Inflammatory macrophage treated with lipopolysaccharide for 4 hours (primary cell): ENCODE measurements at places on chromosomes 5 and 9.

GRCh38 chr9:104779334-104779733 is 15.4 kb downstream of the NIPSNAP3B start:
- no peak for DNase-seq

GRCh38 chr5:101047181-101047580 is 144.1 kb upstream of the ST8SIA4 start:
- DNase-seq, result no peak

DNA sequence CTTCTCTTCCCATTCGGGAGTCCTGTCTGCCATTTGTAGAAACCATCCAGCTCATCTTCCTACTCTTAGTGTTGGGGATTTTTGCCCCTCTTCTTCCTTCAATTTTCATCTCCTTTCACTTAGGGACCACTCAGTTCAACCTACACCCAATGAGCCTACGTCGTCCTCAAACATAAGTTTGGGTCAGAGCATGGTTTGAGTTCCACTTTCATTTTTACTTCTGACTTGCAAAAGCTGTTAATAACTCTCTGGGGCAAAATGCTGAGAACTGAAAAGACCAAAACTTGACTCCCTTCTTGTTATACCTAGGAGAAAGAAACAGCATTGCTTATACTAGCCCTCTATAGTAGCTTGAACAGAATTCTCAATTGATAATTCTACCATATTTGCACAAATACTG is 381.5 kb upstream of the MPDZ start:
- DNase-seq, result no peak

DNA sequence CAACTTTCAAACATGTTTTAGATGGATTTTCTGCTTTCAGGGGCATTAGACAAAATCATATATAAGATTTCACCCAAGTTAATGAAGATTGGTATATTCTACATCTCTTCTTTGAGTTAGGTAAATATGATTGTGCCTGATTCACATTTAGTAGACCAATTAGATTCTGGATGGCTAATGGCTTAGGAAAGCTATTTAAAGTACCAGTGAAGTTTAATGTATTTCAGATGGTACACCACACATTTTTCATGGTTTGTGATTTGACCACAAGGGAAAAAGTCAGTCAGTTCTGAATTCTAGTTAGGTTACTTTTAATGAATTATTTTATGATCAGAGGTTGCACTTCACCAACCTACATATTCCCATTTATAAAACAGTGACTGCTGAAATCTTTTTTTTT is 409.7 kb downstream of the ADGRV1 start:
- no peak for DNase-seq

- peak; percentile 6 for DNase-seq
Measured at GRCh38 chr5:176812269-176813259, 2.2 kb downstream of the UNC5A start.

DNA sequence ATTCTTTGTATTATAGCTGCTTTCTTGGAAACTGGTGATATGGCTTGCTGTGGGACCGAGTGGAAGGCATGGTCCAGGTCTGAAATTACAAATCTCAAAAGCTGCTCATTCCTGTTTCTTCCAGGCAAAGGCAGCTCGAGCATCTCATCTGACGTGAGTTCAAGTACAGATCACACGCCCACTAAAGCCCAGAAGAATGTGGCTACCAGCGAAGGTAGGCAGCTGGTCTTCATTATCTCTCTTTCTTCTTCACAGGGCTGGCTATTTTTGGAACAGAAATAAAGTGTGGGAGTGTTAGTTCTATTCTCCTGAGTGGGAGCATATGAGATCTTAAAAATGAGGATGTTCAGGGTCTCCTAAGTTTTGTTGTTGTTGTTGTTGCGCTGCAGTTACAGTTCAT is 115.9 kb downstream of the FBXL7 start:
- DNase-seq, result no peak

DNA sequence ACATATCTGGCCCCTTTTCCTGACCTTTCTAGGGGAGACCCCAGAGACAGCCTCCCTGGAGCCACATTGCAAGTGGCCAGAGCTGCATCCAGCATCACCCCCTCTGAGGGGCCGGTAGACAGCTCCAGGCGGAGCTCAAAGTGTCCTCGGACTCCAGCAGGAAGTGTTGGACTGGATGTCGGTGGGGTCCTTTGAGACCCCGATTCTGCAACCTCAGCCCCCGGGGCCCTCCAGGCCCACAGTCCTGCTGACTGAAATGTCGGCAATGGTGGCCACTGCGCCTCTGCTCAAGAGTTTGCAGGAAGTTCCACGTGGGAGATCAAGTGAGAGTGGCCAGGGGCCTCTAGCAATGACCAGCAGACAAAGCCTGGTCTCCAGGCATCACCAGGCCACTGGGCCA is 115.9 kb upstream of the FOXD4L5 start:
- no peak for DNase-seq

- DNase-seq, result no peak
Measured at GRCh38 chr9:137707361-137707760, 88.6 kb downstream of the EHMT1 start.

GRCh38 chr5:169595172-169595820 is 11.7 kb downstream of the SPDL1 start:
- no peak for DNase-seq

- DNase-seq, result peak; percentile 18
Measured at GRCh38 chr9:133420392-133420827, 1.8 kb upstream of the ADAMTS13 start.

- no peak for DNase-seq
Measured at GRCh38 chr5:10857338-10857733, 96.3 kb upstream of the DAP start.

DNA sequence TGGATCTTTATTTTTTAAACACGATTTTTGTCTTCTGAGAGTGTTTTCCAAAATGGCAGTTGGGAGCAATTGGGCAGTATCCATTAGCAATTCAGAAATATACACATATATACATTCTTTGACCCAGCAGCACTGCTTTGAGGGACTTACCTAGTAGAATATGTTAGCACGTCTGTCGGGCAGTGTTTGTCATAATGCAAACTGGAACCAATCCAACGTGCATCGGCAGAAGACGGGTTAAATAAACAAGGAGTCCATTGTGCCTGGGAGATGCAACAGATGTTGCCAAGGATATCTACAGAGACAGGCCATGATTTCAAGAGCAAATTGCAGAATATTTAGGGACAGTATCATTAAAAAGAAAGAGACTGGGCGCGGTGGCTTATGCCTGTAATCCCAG is 107.0 kb downstream of the COL5A1 start:
- DNase-seq, result no peak
